ENCODE measurements at places on chromosomes 5 and 9.

GRCh38 chr9:137168904-137169856 lies 671 bp downstream of the LRRC26 start:
- no peak for DNase-seq

- DNase-seq: no peak
These were observed 93.7 kb downstream of the SGCD start for GRCh38 chr5:156420665-156421064.

DNA sequence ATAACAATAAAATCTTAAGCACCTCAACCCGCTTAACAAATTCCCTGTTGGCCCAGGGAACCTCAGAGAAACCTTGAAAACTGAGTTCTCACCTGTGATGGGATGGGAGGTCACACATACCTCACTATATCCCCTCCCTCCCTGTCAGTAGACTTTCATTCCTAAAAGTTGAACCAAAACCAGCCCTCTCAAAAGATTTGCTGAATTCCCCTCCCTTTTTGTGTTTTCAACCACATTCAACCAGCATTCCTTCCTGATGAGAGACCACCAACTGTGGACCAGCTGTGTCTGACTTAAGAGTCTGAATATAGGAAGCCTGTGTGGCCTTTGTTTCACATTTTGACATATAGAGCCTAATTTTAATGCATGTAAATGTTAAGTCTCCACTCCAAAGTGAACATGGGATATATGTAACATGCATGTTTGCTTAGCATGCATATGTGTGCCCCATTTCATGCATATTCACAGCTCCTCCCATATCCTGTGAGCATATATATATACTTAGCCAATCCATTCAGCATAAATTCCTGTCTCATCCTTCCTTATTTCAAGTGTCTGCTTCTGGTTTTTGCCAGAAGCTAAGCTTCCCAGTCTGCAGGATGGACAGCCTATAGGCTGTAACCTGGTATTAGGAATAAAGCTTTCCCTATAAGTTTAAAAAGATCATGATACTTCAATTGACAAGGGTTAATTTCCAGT lies 604.6 kb downstream of the PTPRD start:
- DNase-seq: no peak

DNA sequence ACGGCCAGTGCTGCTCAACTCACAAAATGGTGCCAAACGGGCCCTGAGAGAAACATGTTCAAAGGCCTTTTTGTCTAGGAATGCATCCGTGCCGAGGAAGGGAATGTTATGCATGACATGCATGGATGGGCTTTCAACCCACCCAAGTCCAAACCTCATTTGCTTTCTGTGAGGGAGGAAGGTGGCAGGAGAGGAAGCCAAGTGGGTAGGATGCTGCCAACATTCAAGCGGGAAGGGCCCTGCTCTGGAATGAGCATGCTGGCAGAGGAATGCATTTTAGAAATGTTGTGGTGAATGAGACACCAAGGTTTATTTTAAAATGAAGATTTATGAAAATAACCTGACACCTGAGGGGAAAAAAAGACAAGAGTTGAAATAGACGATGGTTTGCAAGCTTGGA lies 479.1 kb downstream of the CCDC171 start:
- no peak for DNase-seq

DNA sequence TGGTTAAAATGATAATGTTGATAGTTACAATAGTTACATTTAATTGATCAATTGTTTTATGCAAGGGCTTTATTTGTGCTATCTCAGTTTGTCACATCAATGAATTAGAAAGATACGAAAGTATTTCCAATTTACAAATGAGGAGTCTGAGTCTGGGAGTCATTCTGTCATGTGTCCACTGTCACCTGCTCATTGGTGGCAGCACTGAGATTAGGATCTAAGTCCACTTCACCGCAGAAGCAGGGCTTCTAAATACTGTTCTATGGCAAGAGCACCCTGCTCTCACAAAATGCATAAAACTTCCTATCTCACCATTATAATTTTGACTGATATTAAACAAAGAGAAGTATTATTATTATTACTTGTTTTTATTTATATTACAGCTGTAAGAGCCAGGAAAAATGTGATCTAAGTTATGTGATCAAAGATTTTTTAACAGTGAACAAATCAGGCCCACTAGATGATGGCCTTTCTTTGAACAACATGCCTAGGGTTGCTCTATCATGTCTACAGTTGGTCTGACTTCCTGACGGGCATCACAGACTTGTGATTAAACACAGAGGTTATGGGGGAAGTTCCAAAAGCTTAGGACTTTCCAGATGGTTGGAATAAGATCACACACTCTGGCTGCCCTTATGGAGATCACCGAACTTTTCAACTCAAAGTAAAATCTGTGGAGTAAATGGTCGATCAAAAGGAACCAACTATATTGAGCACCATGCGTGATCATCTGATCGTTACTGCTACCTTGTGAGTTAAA lies 15.1 kb downstream of the TLR4 start:
- no peak for DNase-seq

GRCh38 chr9:125312411-125312810 lies 50.8 kb downstream of the GAPVD1 start:
- no peak for DNase-seq

- no peak for DNase-seq
These were observed 142.7 kb downstream of the C5orf15 start for GRCh38 chr5:133825631-133826289.

- DNase-seq: no peak
These were observed 37.4 kb upstream of the NFIB start for GRCh38 chr9:14351221-14351836.

DNA sequence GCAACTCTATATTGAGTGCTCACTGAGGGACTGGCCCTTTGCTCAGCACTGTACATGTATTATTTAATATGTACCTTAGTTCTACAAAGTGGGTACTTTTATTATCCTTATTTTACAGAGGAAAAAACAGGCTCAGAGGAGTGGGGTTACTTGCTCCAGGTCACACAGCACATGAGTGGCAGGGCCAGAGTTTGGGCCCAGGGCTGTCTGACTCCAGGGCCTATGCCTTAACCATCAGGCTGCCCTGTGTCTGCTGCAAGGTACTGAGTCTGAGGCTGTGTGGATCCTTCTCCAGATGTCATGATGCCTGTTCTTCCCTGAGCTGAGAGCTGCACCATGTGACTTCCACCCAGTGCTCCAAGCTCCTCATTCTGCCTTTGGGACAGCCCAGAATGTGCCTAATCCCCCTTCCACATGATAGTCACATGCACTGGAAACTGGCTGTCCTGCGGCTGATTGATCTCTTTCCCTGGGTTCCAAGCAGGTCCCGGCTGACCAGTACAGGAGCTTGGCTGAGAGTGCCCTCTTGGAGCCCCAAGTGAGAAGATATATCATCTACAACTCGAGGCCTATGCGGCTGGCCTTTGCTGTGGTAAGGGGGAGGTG lies 15.4 kb downstream of the TMEM268 start:
- DNase-seq: no peak

DNA sequence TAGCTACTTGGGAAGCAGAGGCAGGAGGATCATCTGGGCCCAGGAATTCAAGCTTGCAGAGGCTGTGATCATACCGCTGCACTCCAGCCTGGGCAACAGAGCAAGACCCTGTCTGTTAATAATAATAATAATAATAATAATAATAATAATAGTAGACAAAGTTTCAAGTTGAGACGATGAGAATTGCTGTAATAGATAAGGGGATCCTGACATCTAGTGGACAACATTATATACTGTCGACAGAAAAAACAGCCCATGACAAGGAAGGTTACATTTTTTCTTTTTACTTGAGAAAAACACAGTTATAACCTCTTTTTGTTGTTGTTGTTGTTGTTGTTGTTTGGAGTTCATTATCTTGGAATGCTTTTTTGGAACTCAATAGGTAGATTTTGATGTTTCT lies 35.3 kb downstream of the NDFIP1 start:
- no peak for DNase-seq

- DNase-seq: no peak
These were observed 33.9 kb upstream of the GLIS3 start for GRCh38 chr9:4333787-4334186.

- no peak for DNase-seq
These were observed 15.0 kb downstream of the FER start for GRCh38 chr5:108762660-108763059.

GRCh38 chr9:1008216-1008615 lies 31.8 kb downstream of the DMRT3 start:
- no peak for DNase-seq

GRCh38 chr5:127587246-127587917 lies 61.5 kb upstream of the CTXN3 start:
- no peak for DNase-seq

DNA sequence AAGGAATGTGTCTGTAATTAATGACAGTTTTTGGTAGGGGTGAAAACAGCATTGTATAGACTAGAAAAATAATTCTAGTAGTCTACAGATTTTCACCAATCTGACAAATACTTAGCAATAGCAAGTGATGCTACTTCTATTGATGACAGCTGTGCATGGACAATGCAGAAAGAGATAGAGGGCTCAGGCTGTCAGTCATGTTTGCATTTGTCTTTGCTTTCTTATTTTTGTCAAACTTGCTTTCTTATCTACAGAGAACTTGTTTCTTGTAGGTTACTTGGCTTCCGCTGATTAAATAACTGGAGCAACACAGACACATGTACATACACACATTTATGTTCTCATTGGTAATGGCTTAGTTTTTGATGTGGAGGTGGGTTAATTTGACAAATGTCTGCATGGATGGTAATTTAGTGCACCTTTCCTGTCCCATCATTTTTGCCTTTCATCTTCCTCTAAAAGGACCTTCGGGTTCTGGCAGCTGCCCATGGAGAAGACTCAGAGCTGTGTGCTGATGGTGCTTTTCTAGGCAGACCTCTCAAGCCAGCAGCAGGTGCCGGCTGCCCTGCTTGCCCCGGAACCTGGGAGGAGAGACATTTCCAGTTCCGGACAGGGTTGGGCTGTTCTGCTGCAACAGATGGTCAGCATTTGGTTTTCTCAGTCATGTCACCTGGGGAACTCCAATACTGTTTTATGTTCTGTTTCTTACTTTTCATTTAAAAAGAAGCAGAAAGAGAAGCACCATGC lies 28.8 kb downstream of the CAMK4 start:
- peak; percentile 5 for DNase-seq

DNA sequence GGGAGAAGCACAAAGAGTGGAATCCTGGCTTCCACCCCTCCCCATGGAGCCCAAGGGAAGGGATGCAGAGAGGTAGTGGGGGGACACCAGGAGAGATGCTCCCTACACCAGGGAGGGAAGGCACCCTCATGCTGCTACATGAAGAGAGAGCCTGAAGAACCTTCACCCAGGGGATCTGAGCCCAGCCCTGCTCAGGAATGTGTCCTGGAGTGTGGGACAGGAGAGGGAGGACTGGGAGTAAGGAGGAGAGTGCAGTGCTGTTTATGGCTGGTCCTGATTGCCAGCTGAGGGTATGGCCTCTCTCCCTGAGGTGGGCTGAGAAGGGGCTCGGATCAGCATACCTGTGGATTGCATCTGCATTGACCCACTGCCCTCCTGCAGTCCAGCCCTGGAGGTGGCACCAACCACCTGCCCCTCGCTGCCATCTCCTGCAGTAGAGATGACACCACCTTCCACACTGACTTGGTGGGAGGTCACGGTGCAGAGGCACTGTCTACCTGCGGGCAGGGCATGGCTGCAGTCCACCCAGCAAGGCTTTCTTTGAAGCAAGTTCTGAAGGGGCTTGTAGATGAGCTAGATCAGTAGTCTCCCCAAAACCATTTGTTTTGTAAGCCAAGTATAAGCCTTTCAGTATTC lies 114.9 kb upstream of the SLC25A48 start:
- DNase-seq: no peak

- DNase-seq: no peak
These were observed 24.0 kb downstream of the RANBP17 start for GRCh38 chr5:170885809-170886208.

DNA sequence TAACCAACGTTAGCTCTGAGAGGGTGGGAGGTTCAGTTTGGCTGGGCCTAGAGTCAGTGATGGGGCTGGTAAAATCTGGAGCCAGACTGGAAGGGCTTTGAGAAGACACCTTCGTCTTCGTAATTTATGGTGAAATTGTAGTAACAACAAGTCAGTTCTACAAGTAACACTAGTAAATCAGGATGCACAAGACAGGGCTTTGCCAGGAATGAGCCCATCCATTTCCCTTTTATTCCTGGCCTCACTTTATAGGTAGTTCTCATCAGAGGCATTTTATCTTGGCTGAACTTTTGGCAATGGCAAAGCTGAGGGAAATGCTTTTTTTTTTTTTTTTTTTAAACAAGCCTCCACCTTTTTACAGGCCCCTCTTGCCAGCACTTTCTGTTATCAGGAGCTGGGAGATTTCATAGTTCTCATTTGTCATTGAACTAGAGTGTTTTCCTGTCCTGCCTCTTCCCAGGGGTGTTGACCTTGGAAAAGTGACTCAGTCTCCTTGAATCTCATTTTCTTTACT lies 110.5 kb upstream of the KLF4 start:
- no peak for DNase-seq

DNA sequence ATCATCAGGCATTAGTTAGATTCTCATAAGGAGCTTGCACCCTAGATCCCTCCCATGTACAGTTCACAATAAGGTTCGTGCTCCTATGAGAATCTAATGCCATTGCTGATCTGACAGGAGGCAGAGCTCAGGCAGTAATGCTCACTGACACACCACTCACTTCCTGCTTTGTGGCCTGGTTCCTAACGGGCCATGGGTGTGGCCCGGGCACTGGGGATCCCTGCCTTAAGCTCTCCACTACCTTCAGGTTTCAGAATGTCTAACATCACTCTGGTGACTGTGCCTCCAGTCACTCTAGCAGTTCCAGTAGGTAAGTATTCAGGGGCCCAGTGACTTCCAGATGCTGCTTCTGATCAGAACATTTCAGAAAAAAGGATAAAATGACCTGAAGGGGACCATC lies 152.4 kb downstream of the LRRC70 start:
- no peak for DNase-seq

- peak; percentile 72 for DNase-seq
These were observed 27.8 kb downstream of the SUB1 start for GRCh38 chr5:32613050-32613672.

DNA sequence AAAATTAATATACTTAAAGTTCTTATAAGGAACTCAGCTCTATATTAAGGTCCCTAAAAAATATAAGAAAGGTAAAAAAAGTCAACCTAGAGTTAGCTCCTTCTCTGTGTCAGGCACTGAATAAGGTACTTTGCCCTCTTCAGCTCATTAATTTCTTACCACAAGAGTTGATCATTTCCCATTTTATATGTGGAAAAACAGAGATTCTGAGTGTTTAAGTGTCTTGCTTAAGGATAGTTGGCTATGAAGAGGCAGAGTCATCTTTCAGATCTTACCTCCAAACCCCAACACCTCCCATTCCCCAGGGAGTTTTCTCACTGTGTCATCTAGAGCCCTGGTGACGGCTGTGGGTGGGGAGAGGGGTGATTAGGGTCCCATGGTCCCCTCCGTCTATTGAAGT lies 40.6 kb downstream of the INSYN2B start:
- DNase-seq: no peak

Measured in substantia nigra (tissue), 51 donors.